HuH-7.5 (cell line): ENCODE measurements at places on chromosomes 3 and 15.
A peak's percentile ranks its signal among the peaks of the same experiment; 100 is the strongest.

DNA sequence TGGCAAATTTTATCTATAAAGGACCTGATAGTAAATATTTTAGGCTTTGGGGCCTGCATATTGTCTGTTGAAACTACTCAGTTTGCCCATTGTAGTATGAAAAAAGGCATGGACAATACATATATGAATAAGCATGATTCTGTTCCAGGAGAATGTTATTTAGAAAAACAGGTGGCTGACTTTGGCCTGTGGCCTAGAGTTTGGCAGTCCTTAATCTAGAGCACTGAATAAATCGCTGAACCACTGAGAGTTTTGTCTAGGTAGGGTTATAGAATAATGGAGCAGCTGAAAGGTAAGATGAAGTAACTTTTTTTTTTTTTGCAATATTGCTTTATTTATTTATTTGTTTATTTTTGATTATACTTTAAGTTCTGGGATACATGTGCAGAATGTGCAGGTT, 75.0 kb downstream of the LRRC49 start:
- DNase-seq = no peak

DNA sequence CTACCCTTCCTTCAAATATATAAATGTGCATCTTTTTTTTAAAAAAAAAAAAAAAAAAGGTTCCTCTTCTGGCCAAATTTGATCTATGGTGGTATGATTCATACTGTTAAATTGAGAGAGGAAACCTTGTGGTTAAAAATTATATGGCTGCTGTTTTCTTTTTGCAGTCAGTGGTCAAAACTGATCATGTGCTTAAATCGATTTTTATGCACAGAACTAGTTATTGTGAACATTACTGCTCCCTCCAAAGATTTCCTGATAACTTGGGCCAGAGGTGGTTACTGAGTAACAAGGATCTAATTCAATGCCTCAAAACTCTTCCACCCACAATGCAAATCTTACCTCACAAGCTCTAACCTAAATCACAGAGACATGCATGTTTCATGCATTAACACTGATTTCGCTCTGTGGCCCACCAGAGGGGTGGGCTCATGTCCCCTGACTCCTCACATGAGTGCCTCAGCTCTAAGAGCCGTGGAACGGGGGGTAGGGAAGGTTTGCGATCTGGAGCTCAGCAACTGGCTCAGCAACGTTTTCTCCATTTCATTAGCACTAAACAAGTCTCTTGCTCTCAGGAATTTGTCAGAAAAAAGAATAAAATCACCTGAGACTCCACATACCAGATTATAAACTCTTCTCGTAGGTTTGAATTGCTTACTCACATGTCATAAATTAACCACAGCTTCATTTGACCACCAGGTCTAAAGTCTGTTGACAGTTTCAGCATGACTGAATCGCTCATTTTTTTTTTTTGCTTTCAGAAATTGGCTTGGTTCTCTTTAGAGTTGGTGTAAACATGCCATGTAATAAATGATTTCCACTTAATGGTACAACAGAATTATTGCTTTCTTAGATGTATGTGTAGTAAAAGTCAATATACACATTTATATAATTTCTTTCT, 280.4 kb downstream of the CD47 start:
- DNase-seq = peak; percentile 35

DNA sequence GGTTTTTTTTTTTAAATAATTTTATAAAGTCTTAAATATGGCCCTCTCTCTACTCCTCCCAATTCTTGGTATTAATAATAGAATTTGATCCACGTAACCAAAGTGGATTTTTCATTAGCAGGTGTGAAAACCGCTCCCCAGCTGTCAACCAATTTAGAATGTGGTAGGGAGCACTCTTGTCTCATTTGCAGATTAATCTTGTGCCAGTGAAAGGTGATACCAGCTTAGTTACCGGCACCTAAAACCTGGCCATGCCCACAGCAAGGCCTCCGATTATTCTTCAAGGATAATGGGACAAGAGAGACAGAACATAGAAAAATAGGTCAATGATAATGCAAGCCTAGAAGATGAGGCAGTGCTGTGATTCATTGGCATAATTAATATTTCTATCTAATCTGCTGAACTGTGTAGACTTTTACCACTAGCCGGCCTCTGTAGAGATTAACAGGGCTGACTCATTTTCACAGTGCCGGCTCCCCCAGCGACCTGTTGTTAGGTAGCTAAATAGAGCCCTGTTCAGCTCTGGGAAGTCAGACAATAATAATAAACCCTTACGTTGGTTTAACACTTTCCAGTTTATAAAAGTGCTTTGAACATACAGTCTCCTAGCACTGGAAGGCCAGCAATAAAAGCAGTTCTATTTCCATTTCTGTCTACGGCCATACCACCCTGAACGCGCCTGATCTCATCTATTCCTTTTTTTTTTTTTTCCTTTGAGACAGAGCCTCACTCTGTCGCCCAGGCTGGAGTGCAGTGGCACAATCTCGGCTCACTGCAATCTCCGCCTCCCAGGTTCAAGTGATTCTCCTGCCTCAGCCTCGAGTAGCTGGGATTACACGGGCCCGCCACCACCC, 102.9 kb downstream of the SHQ1 start:
- no peak for DNase-seq

- DNase-seq = no peak
Measured at GRCh38 chr3:12999147-13000140, 73.8 kb downstream of the IQSEC1 start.
